Bronchial epithelial cell (primary cell): ENCODE measurements at places on chromosomes 7 and 10.

DNA sequence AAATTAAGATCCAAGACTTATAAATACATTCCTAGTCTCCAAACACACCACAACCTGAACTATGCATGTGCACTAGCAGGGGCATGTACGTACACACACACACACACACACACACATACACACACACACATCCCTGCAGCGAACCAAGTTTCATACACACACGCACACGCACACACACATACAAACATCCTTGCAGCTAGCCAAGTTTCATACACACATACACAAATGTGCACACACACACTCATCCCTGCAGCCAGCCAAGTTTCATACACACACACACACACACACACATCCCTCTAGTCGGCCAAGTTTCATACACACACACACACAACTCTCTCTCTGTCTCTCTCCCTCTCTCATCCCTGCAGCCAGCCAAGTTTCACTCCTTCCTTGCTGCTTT is 82.7 kb upstream of the WIPF3 start:
- DNase-seq: peak; percentile 5

DNA sequence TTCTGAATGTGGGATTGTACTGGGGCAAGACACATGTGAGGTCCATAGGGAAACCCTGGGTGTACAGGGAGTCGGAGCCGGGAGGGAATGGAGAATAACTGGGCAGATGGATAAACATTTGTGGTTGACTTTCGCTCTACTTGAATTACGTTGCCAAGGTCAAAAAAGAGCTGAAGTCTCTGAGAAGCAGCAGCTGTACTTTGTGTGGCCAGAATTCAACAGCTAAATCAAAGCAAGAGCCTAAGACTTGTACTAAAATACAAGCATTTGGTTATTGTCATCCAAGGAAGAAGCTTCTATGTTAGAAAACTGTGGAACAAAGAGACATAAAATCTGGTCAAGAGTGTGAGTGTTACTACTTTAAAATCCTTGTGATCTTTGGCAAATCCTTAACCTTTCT is 457.2 kb downstream of the ARL4A start:
- no peak for DNase-seq

DNA sequence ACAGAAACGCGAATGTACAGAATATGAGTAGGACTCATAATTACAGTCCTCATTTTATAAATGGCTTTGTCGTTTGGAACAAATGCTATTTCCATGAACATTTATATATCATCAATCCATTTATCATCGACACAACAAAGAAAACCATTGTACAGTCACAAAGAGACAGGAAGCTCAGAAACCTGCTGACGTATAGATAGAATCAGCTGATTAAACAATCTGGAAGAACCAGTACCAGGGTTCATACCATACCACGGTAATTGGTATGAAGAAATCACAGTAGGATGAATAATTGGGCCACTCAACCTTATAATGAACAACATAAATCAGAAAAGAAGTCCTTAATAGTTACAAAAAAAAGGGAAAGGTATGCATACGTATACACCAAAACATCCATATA is 295.0 kb downstream of the PARD3 start:
- peak; percentile 86 for DNase-seq

DNA sequence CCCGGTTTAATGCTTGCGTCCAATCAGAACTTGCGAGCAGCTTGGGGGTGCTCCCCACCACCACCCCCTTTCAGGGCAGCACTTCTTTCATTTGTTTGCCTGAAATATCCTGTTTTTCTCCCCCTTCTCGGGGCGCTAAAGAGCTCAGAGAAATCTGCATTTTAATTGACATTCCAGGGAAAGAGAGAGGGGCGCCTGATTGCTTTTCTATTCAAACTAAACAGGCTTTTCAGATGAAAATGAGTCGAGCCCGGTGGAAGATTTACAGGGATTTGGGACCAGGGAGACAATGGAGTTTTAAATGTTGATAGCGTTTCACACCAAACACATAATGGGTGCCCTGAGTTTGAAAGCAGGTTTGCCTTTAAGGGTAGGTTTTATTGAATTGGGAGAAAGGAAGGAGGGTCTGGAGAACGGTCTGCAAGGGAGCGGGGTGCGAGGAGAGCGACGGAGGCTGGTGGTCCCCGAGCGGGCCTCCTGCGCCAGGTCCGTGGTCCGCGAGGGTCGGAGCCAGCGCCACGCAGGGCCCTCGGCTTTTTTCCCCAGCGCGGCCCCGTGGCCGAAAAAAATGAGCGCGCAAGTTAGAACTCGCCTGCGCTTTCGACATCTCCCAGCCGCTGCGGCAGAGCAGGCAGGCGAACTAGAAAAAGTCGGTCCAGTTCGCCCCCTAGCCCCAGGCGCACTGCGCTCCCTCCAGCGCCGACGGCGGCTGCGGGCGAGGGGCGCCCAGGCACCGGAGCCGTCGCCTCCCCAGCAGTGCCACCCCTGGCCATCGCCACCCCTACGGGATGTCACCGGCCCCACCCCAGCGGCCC is 1.3 kb downstream of the FGFR2 start:
- DNase-seq: peak; percentile 58

DNA sequence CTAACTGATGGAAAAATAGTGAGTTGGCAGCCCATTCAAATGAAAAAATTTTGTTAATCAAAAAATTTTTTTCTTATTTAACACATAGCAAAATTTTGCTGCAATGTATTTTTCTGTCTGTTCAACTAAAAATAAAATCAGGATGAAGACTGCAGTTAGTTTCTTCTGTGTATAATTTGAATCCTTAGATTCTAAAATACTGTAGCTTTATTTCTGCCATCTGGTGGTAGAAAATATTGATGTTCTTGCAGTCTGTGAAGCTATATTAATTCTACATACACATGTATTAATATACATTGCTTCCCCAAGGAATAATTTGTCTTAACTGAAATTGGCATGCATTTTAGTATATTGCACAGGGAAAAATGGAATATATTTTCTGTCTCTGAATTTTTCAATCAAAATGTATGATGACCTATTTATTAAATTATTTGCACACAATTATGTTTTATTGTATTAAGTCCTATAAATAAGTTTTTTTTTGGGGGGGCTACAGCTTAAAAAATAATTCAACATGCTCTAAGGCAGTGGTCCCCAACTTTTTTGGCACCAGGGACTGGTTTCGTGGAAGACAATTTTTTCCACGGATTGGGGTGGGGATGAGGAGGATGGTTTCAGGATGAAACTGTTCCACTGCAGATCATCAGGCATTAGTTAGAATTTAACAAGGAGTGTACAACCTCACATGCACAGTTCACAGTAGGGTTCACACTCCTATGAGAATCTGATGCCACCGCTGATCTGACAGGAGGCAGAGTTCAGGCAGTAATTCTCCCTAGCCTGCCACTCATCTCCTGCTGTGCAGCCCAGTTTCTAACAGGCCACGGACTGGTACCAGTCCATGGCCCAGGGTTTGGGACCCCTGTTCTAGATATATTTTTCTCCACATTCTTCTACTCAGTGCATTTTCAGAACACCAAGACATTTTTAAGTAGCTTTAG is 119.4 kb downstream of the GNAT3 start:
- DNase-seq: peak; percentile 56
